ENCODE measurements at places on chromosomes 4 and X.

DNA sequence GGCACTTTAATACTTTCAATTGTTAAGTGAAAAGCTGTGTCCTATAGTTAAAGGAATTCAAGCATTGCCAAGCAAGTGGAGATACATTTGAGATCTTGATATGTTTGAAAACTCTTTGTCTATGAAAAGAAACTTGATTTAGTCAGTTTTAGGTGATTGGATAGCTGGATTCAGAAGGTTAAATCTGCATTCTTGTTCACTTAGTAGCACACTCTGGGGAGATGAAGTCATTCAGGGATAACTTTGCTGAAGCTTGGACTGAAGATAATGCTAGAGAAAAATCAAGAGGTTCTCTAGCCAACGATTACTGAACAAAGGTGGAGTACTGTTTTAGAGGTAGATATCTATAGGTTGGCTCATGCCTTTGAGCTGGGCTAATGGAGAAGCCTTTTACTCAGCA, 90.6 kb downstream of the DCAF8L2 start:
- DNase-seq = no peak

- DNase-seq = peak; percentile 18
Measured at GRCh38 chrX:67544281-67545035, 637 bp downstream of the AR start.

GRCh38 chrX:46959985-46960700, 47.9 kb downstream of the JADE3 start:
- DNase-seq = no peak

- peak; percentile 35 for DNase-seq
Measured at GRCh38 chr4:55468724-55469123, 73.0 kb downstream of the TMEM165 start.

GRCh38 chrX:74781507-74782034, 143.7 kb downstream of the NEXMIF start:
- DNase-seq = no peak

DNA sequence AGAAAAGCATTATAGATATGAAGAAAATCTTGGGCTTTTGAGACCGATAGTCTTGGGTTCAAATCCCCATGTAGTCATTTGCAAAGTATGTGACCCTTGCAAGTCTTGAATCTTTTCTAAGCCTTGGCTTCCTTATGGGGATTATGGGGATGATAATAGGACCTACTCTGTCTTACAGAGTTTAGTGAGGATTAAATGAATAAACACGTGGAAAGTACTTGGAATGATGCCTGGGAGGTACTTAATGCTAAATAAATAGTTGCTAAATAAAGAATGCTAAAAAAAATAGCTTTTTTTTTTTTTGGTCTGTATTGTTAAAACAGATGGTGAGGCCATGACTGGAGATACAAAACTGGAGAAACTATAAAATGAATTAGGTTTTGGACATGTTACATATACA, 292.7 kb downstream of the GPAT3 start:
- DNase-seq = no peak

DNA sequence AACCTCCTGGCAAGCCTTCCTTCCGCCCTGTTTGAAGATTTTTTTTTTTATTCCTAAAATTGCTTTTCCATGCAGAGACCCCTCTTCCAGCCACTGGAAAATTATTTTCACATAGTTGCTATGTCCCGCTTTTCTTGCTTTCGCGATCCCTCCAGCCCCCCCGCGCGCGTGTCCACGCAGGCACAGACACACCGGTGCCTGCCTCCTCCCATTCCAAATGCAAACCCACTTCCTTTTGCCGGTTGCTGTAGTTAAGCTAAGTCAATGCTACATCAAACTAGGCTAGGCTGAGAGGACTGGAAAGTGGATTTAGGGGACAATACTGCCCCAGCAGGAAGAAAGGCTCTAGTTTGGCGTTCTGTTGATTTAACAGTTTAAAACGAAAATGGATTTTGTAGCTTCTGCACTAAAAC, 111.0 kb downstream of the DHX15 start:
- no peak for DNase-seq

GRCh38 chrX:150429594-150429993, 66.5 kb downstream of the MAMLD1 start:
- no peak for DNase-seq

DNA sequence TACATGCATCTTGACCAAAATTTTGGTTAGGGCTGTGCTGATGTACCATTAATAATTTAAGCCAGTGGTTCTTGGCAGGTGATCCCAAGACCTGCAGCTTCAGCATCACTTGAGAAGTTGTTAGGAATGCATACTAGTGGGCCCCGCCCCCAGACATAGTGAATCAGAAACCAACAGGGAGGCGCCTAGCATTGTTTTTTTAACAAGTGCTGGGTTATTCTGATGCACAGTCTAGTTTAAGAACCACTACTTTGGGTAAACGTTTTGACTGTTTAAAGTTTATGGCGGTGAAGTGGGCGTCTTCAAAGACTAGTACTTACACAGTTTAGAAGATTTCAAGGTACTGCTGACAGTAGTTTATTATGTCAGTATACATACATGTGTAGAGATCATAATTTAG, 23.6 kb downstream of the FAM199X start:
- DNase-seq = no peak

DNA sequence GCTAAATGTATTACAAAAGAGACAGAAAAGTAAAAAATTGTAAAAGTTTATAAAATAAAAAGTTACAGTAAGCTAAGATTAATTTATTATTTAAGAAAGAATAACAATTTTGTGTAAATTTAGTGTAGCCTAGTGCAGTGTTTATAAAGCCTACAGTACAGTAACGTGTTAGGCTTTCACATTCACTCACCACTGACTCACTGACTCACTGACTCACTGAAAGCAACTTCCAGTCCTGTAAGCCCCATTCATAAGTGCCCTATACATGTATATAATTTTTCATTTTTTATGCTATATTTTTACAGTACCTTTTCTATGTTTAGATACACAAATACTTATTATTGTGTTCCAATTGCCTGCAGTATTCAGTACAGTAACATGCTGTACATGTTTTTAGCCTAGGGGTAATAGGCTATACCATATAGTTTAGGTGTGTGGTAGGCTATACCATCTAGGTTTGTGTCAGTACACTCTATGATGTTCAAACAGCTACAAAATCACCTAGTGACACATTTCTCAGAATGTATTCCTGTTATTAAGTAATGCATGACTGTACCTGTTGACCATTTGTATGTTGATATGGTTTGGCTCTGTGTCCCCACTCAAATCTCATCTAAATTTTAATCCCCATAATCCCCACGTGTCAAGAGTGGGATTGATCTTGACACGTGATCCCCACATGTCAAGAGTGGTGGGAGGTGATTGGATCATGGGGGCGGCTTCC, 57.9 kb downstream of the CFAP299 start:
- DNase-seq = no peak

- peak; percentile 59 for DNase-seq
Measured at GRCh38 chrX:55488593-55489313, 895 bp downstream of the USP51 start.

GRCh38 chr4:25377572-25378436, 741 bp downstream of the ANAPC4 start:
- DNase-seq = no peak

DNA sequence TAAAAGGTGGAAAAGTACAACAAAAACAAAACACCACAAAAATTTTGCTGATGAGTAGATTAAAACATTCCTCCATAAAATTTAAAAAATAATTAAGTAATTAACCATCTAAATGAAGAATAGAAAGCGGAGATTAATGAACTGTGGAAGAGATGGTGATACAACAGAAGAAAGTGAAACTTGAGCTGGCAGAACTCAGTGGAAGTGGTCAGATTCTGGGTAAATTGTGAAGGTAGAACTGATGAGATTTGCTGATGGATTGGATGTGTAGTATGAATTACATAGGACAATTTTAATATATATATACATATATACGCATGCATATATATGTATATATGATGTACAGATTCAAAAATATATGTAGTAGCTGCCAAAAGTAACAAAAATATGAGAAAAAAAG, 73.9 kb downstream of the AMOT start:
- no peak for DNase-seq

DNA sequence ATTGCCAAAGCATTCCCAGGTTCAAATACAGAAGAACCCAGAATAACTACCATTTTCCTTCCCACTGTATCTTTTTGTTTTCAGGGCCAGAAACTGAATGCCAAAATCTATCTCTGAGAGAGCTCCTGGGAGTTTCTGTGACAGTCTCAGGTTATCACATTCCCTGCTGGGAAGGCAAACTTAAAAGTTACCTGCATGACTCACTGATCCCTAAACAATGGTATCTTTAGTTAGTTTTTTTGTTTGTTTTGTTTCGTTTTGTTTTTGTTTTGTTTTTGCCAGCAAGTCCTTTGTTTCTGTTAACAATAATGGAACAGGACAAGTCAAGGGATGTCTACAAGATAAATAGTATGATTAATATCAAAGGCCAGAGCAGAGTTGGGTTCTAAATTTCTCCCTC, 34.3 kb downstream of the PAPSS1 start:
- no peak for DNase-seq
